ENCODE measurements at places on chromosomes 4 and X.

DNA sequence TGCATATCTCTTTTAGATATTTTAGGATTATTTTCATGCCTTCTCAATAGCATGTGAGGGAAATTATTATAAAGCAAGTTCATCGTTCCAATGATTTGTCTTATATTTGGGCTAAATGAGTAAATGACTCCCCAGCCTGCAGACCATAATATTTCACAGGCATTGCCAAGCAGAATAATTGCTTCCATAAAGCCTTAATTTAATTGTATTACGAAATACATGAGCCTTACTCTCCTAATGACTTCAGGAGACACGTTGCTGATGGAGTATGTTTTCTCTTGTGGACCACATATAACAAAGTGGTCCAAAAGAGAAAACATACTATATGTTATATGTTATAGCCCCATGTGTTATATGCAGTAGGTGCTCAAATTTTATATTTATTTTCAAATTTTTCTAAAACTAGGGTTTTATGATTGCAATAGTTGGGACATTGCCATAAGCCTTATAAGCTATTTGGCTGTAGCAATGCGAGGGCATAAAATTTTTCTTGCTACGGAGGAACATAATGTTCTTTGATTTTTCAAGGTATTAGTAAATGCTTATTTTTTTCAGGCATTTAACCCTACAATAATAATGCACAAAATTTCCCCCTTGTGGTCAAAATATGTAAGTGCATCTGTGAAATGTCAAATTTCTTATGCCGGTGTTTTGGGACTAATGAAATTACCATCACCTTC, 26.2 kb upstream of the TMPRSS11D start:
- peak; percentile 37 for DNase-seq

DNA sequence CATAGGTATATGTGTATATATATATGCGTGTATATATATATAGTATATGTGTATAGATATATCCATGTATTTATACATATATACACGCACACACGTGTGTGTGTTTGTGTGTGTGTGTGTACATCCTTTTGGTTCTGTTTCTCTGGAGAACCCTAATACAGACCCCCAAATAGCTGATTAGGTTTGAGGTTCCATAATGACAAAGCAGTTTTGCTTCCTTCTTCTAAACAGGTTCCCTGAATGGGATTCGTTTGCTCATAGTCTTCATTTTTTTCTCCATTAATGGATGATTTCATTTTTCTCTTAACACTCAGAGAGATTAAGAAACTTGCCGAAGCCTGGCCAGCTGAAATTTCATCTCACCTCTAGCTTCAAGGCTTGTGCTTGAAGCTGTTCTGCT, 234.0 kb upstream of the BCOR start:
- DNase-seq, result no peak

DNA sequence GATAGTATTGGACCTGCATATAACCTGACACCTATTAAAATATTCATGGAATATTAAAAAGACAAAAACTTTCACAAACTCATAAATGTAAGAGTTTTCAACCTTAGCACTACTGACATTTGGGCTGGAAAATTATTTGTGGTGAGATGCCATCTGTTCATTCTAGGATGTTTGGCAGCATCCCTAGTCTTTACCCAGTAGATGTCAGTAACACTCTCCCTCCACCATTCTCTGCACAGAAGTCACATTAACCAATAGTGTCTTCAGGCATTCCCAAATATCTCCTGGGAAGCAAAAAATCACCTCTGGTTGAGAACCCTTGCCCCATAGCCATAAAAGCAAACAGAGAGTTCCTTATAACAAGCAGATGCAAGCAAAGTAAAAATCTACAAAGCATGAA, 41.4 kb upstream of the NDST4 start:
- DNase-seq, result peak; percentile 46

DNA sequence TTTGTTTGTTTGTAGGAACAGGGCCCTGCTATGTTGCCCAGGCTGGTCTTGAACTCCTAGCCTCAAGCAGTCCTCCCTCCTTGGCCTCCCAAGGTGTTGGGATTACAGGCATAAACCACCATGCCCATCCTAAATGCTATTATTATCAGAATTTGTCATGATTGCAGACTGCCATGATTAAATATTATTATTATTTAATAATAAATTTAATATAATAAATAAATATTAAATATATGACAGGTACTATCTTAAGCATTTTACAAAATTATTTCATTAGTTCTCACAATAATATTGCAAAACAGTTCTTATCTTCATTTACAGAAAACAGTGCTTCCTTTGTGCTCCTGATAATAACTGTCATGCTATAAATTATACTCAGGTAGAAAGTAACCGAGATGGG, 133.4 kb upstream of the JADE1 start:
- DNase-seq, result no peak

DNA sequence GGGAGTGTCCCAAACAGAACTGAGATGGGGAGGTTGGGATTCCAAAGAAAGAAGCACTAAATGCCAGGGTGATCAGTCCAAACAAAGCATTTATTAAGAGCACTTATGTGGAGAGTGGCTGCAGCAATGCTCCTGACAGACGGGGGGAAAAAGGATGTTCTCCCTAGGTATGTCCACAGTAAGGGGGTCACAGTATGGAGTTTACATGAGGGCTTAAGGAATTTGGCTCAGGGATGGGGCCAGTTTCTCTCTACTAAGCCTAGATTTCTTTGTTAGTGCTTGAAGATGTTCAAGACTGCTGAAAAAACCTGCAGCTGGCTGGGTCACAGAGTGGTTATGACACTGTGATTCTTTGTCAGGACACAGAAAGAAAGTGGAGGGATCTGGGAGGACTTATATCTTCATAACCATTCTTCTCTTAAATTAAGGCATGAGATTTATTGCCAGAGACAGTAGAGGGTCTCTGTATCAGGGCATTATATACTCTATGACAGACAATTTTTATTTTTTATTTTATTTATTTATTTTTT, 1468.0 kb downstream of the C4orf33 start:
- no peak for DNase-seq

DNA sequence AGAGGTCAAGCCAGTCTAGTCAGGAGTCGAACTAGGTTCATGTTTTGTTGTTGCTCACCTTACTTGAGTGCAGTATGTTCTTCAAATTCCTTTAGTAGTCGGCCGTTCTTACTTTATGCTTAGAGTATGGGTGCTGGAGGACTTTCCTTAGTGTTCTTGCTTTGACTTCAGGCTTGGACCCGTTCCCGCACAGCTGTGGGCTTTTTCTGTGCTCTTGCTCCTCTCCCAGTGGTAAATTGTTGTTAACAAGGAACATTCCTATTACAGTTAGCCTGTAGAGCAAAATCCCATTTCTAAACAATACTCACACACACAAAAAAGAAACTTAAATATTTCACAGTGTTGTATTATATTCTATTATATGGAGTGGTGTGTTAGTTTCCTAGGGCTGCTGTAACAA, 113.5 kb downstream of the RAP1GDS1 start:
- no peak for DNase-seq

- DNase-seq, result no peak
These were observed 288.8 kb downstream of the CENPC start for GRCh38 chr4:67256388-67257043.

- peak; percentile 69 for DNase-seq
These were observed 149.8 kb downstream of the STIM2 start for GRCh38 chr4:27010334-27010940.

GRCh38 chrX:19549838-19550237, 34.5 kb upstream of the MAP3K15 start:
- DNase-seq, result no peak

DNA sequence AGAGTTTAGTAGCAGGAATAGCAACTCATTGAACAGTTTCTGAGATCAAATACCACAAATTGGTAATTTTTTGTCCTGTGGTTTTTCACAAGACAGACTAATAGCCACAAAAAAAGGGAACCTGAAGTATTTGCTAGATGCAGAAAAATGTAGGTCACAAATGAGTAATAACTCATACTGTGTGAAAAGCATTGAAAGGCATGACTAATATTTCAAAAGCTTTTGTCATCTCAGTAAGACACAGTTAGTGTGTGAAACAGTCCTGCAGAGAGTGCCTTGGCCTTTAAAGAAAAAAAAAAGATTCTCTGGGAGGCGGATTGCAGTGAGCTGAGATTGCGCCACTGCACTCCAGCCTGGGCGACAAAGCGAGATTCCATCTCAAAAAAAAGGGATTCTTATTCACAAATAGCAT, 31.4 kb upstream of the SLC25A31 start:
- DNase-seq, result no peak

GRCh38 chrX:155028877-155029291, 2.2 kb downstream of the FUNDC2 start:
- DNase-seq, result peak; percentile 28

GRCh38 chrX:154317391-154317995, 21.9 kb downstream of the TKTL1 start:
- DNase-seq, result peak; percentile 64

DNA sequence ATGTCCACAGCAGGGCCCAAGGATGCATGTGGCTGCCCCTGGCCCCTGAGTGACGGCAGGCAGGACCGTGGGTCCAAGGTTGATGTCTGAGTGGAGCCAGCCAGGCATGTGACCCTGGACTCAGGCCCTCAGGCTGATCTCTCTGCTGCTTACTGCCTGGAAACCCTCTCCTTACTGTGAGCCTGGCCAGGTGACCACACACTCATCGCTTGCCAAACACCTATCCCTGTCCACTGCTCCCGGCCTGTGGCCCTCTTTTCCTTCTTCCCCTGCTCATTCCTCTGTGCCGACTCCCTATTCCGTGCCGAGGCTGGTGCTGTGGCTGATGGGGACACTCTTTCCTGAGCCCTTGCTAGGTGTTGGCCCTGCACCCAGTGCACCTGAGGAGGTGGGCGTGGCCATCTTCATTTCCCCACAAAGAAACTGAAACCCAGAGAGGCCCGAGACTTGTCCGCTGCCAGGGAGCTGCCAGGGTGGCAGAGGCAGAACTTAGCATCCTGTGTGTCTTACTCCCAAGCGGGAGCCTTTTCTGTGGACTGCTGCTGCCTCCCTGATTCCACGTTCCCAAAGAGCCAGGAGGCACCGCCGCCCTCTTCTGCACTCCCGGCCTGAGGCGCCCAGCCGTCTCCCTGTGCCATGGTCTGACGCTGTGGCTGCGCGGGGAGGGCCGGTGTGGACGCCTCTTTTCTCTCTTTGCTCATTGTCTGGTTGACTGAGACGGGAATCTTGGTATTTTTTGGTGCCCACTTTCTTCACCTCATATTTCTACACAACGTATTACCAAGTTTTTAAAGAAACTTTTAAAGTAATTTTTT, 11.2 kb upstream of the RNF4 start:
- DNase-seq, result no peak

DNA sequence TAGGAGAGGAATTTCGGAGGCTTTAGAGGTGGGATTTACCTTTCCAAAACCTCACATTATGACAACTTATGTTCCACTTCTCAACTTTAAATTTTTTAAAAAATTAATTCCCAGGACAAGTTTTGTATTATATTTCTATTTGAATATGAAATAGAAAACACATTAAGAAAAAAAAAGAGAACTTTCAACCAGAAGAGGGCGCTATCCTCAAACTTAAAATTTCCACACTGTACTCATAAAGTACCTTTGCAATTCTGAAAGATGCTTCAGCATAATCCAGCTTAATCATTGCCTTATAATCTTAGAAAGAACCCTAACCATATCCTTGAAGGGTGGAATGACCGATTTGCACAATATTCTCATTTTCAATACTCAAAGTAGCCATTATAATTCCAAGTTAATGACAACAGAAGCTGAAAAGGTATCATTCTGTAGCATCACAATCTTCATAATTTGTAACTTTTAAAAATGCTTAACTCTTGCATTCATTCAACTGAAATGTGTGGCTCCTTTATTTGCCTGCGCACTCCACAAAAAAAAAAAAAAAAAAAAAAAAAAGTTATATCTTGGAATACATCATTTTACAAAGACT, 158.0 kb downstream of the KCNIP4 start:
- peak; percentile 55 for DNase-seq

DNA sequence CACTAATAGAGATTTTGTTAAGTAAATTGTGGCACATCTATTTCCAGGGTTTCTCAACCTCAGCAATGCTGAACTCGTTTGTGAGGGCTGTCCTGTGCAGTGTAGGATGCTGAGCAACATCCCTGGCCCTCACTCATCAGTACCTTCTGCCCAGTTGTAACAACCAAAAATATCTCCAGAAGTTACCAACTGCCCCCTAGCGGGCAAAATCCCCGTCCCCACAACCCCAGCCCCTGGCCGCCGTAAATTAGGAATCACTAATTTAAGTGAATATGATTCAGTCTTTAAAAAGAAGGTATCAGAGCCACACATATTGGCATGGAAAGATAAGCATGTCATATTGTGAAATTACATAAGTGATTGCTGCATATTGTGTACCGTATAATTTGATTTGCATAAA, 123.4 kb downstream of the ASB9 start:
- DNase-seq, result peak; percentile 41

- no peak for DNase-seq
These were observed 15.9 kb upstream of the XKRX start for GRCh38 chrX:100944601-100945000.

GRCh38 chr4:7661846-7662506, 227.2 kb upstream of the PSAPL1 start:
- no peak for DNase-seq

DNA sequence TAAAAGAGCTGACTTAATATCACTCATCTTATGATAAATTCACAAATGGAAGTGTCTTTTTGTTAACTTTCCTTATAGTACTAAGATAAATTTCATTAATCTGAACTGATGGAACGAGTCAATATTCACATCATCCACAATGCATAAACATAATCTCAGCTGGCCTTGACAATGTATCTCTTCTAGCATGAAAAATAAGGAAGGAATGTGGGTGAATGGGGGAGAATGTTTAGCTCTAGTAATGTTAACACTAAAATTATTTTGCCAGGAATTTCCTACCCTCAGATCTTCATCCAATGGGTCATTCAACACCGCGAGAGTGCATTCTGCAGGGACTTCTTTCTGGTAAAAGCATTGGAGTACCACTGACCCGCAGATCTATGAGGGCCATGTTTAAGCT, 15.8 kb downstream of the TRPC3 start:
- DNase-seq, result no peak

- peak; percentile 11 for DNase-seq
These were observed 1.5 kb upstream of the PITX2 start for GRCh38 chr4:110624398-110624780.

Data from SK-MEL-5 (cell line).